Stimulated activated CD8-positive, alpha-beta memory T cell treated with anti-CD3 and anti-CD28 coated beads, Interleukin-2, amount 100 ng/mL, for 48 hours (primary cell): ENCODE measurements at places on chromosomes 7 and 10.

GRCh38 chr10:71840177-71840957 lies 10.7 kb downstream of the PSAP start:
- no peak for DNase-seq

DNA sequence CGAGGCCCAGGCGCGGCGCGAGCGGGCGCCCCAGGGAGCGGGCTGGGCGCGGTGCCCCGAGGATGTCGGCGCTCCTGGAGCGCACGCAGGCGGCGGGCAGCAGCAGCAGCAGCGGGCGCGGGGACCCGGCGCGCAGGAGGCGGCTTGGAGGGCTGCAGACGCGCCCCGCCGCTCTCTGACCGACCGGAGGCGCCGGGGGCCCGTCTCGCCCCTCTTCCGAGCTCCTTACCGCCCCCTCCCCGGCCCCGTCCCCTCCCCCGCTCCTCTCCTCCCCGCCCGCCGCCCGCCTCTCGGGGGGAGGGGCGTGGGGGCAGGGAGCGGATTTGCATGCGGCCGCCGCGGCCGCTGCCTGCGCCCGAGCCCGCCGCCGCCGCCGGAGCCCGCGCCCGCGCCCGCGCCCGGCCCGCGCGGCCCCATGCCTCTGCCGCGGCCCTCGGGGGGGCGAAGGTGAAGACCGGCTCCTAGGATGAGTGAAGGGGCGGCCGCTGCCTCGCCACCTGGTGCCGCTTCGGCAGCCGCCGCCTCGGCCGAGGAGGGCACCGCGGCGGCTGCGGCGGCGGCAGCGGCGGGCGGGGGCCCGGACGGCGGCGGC lies at the start of gene NRG3:
Gene NRG3, plus strand, starts transcription at position 320 of the 592 bp plus-strand sequence.
- DNase-seq, result no peak

GRCh38 chr10:33335801-33336581 lies 1.5 kb upstream of the NRP1 start:
- DNase-seq, result no peak

GRCh38 chr10:78774999-78775711 lies 293.6 kb upstream of the ZMIZ1 start:
- DNase-seq, result no peak

- DNase-seq, result no peak
Measured at GRCh38 chr10:61905837-61906561, 4.5 kb downstream of the ARID5B start.

GRCh38 chr7:142300689-142301088 lies 42.8 kb upstream of the PRSS58 start:
- peak; percentile 14 for DNase-seq

GRCh38 chr7:45986355-45987298 lies 65.6 kb upstream of the IGFBP3 start:
- DNase-seq, result no peak
